Stimulated activated CD4-positive, alpha-beta T cell treated with anti-CD3 and anti-CD28 coated beads, TNF-alpha, amount 100 ng/mL, for 24 hours (primary cell): ENCODE measurements at places on chromosomes 3 and 15.

GRCh38 chr3:107660306-107660976, 137.7 kb downstream of the BBX start:
- no peak for DNase-seq

- peak; percentile 58 for DNase-seq
Observed at GRCh38 chr3:100068826-100069225, 45.5 kb downstream of the FILIP1L start.

DNA sequence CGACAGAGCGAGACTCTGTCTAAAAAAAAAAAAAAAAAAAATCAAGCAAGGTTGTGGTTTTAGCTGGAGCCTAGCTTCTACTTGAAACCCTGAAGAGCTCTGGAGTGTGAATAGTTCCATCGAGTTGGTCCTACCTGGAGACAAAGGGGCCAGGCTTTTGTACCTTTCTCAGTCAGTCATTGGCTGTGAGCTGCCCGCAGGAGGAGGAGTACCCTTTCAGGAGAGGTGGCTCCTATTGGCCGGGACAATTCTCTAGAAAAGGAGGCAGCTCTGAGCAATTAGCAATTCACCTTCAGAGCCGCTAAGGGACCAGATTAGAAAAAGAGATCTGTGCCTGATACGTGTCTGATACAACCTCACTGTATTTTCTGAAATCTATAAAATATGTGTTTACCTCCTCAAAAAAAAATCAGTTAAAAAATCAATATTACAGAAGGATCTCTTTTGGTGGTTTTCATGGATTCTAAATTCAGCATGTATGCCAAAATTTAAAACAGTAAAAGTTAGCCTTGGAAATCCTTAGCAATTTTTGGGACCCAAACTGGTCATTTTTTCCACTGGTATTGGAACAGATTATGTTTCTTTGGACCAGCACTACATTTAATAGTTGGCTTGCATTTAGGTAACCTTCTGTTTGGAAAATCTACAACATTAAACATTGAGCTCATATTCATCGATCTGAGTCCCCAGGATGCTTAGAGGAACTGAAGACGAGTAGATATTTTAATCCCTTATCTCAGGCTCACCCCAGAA, 29.7 kb upstream of the PDCD6IP start:
- DNase-seq, result no peak

- DNase-seq, result no peak
Observed at GRCh38 chr3:45480218-45480617, 91.8 kb downstream of the LARS2 start.

- DNase-seq, result no peak
Observed at GRCh38 chr3:105456017-105456416, 89.3 kb downstream of the ALCAM start.

DNA sequence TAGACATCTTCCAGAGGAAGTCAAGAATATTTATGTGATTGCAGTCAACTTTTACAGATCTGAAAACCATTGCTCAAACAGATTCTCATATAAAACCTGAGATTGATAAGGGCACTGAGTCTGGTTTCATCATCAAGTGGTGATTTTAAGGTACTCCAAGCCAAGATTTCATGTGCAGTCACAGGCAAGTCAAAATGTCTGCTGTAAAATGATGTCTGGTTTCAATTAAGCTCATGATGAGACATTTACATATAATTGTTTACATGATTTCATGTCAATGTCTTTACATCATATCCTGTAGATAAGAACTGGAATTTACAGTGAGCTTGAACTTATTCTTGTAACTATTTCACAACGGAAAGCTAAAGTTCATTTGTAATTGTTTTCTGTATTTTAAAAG, 1215.5 kb downstream of the ROBO2 start:
- DNase-seq, result no peak

- DNase-seq, result no peak
Observed at GRCh38 chr15:45546789-45547188, 24.2 kb upstream of the SLC30A4 start.

- DNase-seq, result no peak
Observed at GRCh38 chr15:59232476-59232875, 25.8 kb downstream of the LDHAL6B start.

- DNase-seq, result no peak
Observed at GRCh38 chr15:92596623-92597022, 59.0 kb downstream of the FAM174B start.

GRCh38 chr3:174122411-174122810, 724.9 kb downstream of the NLGN1 start:
- no peak for DNase-seq

DNA sequence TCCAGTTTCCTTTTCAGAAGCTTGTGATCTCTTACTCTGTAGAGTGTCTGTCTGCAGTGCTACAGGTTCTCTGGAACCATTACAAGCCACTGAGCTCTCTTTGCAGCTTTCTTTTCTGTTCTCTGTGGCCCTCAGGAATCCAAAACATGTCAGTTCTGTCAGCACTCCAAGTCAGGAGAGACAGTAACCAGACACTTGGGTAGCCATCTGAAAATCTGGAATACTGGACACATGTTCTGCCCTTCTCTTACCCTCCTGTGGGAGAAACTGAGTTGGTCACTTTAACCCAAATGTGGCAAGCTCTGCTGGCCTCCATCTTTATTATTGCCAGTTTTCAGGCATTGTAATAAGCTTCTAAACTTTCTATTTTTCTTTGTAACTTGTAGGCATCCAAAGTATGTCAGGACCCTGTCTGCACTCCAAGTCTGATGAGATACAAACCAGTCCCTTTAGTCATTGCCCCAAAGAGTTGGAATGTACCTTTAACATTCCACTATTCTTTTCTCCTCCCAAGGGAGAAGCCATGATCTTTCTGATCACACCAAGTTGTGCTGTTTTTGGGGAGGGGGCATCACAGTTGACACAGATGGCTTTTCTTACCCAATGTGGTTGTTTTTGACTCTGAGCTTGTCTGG, 183.7 kb downstream of the DPH6 start:
- DNase-seq, result no peak

DNA sequence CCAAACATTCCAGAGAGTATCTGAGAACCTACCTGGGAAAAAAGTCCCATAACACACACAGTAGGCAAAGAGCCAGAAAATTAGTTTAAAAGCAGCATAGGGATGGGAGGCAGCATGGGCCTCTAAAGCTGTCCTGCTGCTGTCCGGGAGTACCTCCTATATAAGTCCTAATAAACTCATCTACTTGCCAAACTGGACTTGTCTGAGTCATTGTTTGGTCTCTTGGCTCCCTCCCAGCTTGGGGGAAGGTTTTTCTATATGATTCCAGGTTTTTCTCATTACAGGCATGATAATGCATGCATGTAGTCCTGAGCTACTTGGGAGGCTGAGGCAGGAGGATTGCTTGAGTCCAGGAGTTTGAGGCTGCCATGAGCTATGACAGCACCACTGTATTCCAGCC, 17.5 kb upstream of the HACD2 start:
- DNase-seq, result no peak

GRCh38 chr3:192684151-192684550, 43.2 kb downstream of the FGF12 start:
- no peak for DNase-seq

DNA sequence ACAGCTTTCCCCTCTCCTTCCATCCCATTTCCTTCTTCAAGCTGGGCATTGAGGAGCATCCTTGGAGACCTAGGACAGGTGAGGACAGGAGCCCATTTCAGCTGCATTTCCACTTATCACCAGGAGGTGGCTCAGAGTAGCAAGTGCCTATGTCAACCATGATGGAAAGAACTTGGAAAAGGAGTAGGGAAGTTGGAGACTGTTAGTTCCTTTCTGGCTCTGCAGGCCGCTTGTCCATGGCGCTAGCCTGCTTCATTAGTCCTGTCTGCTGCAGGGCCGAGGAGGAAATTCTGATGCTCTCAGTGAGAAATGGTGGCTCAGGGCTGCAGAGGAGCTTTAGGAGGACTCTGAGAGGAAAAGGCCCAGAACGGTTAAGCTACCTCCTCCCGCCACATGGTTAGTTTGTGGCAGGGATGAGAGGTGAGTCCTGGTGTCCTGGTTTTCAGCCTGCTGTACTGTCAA, 7.0 kb upstream of the CD276 start:
- DNase-seq, result peak; percentile 50

DNA sequence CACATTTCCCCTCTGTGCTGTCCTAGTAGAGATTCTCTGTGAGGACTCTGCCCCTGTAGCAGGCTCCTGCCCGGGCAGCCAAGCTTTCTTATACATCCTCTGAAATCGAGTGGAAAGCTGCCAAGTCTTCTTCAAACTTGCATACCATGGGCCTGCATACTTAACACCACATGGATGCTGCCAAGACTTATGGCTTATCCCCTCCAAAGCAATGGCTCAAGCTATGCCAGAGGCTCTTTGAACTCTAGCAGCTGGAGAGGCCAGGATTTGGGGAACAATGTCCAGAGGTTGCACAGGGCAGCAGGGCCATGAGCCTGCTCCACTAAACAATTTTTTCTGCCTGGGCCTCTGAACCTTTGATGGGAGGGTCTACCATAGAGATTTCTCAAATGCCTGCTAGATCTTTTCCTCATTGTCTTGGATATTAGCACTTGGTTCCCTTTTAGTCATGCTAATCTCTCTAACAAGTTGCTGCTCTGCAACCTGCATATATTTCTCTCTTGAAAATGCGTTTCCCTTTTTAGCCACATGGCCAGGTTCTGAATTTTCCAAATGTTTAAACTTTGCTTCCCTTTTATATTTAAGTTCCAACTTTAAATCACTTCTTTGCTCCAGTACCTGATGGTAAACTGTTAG, 6.1 kb upstream of the PLSCR4 start:
- no peak for DNase-seq

- DNase-seq, result no peak
Observed at GRCh38 chr3:123186695-123187094, 15.0 kb upstream of the SEC22A start.

DNA sequence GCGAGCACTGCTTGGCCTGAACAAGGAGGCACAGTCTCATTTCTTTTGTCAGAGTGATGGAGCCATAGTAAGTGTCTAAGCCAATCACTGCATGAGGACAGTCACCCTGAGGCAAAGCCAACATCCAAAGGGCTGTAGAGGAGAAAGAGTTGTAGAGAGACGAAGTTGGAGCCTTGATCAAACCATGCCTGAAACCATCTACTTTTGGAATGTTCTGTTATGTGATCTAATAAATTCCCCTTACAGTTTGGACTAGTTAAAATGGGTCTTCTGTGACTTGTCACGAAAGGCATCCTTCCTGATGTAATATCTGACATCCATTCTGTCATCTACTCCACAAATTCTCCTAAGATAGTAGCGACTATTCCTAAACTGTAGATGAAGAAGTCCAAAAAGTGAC, 128.3 kb downstream of the FBLN2 start:
- DNase-seq, result no peak

DNA sequence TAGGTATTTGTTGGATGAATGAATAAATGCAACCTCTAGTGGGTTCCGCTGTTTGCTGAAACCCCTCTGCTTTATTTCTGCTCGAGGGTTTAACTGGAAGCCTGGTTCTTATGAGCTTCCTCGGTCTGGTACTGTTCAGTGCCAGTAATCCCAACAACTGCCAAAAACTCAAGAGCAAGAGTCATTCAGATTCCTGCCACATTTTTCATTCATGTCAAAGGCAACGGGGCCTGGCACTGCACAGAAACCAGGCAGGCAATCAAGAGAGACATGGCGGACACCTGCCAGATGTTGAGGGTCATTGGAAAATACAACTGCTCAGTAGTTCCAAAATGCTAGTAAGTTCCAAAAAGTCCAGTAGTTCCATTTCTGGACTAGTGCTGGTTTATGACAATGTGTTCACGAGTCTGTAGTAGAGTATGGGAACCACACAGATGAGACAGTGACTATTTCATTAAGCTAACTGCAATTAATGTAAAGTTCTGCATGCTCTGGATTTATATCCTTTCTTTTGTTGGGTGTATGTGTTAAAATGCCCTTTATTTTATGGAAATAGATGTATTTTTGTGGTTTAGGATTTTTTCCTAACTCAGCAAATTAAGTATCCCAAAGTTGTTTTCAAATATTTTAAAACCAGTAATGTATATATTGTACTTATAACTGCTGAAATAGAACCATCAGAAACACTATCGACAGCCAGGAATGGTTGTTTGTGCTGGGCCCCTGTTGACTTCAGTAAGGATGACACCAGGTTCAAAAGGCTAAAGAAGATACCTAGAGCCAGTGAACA, 22.7 kb upstream of the TMEM41A start:
- DNase-seq, result no peak

- no peak for DNase-seq
Observed at GRCh38 chr15:86101818-86102217, 22.1 kb downstream of the AGBL1 start.

- no peak for DNase-seq
Observed at GRCh38 chr3:42165211-42165610, 74.1 kb downstream of the TRAK1 start.

GRCh38 chr15:22980189-22981050, at the start of gene CYFIP1:
CYFIP1 (minus strand) TSS chr15:22980368; CDS start chr15:22947285, 33,083 bp downstream.
- DNase-seq, result peak; percentile 40

- no peak for DNase-seq
Observed at GRCh38 chr3:17320266-17320665, 422.2 kb downstream of the TBC1D5 start.

DNA sequence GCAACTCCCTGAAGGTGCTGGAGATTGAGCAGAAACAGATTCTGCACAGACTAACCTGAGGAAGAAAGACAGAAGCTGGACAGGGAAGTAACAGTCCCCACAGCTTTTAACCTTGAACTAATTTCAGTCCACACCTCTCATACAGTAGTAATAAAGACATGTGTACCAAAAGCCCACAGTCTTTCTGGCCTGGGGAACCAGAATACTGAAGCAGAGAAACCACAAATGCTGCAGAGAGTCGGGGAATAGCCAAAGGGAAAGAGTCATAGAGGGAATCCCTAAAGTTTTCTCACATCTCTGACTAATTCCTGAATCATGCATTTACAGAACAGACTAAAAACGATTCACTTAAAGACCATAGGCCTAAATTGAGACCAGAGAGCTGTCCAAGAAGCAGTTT, 503.4 kb upstream of the NECTIN3 start:
- no peak for DNase-seq

GRCh38 chr3:106860182-106860581, 517.1 kb upstream of the CCDC54 start:
- no peak for DNase-seq

- no peak for DNase-seq
Observed at GRCh38 chr3:197023241-197023997, 6.2 kb downstream of the MELTF start.

- DNase-seq, result no peak
Observed at GRCh38 chr3:24503616-24504113, 9.0 kb upstream of the THRB start.

DNA sequence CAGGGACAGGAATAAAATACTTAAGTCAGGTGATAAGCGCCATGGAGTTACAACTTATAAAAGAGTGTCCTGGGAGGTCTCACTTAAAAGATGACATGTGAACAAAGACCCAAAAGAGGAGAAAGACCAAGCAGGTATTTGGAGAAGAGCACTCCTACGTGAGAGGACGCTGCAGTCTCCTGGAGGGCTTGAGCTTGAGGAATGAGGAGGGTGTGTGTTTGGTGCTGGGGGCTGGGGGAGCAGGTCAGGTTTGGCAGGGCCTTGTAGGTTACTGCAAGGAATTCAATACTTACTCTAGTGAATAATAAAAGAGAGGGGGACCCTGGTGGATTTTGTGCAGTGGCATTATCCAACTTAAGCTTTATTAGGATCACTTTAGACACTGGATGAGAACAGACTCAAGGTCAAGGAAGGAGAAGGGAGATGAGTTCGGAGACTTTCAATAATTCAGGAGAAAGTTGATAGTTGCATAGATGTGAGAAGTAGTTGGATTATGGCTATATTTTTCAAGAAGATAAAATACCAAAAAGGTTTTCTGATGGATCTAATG, 32.4 kb downstream of the TNIK start:
- DNase-seq, result no peak

- DNase-seq, result no peak
Observed at GRCh38 chr3:177374323-177374722, 177.0 kb upstream of the TBL1XR1 start.

- DNase-seq, result no peak
Observed at GRCh38 chr15:94131875-94132274, 99.5 kb upstream of the MCTP2 start.
